ENCODE measurements at places on chromosomes 3 and 15.

DNA sequence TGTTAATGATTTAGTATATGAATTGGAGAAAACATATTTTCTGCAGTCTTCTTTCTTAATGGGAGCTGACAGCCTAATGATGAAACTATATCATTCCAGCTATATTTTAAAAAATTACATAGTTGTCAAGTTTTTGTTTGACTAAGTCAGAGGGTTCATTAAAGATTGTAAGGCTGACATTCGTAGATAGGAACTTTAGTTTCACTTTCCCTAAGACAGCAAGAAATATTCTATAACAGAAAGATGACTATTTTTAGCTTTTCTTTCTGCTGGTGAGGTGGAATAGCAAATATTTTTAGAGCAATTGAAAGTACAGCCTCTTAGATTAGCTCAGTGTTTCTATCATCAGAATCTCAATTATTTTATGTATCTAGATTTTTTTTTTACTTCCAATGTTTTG is 60.2 kb downstream of the PIAS1 start:
- no peak for DNase-seq

DNA sequence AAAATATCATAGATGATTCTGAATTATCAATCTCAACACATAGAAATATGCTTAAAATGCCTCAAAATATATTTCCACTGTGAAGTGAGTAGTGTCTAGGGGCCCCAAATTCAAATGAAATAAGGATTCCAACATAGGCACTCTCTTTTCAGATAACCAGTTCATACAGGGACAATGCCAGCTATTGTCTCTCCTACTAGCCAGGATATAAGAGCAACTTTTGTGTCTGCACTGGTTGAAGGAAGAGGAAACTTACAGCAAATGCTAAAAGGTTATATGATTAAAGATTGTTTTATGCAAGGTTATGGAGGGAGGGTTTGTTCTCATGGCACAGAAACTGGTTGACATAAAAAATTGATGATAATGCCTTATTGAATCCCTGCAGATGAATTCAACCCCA is 579.4 kb upstream of the ALCAM start:
- DNase-seq: no peak

DNA sequence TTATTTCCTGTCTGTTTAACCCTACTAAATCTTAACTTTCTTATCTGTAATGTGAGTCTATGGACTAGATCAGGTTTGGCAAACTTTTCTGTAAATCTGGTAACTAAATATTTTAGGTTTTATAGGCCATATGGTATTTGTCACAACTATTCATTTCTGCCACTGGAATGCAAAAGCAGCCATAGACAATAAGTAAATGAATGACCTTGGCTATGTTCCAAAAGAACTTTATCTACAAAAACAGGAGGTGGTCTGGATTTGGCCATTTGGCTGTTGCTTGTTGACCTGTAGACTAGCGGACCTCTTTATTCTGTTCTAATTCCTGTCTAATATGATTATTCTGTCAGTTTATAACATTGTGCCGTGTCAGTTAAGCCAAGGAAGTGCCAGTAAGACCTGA is 314.2 kb downstream of the LPP start:
- DNase-seq: no peak

DNA sequence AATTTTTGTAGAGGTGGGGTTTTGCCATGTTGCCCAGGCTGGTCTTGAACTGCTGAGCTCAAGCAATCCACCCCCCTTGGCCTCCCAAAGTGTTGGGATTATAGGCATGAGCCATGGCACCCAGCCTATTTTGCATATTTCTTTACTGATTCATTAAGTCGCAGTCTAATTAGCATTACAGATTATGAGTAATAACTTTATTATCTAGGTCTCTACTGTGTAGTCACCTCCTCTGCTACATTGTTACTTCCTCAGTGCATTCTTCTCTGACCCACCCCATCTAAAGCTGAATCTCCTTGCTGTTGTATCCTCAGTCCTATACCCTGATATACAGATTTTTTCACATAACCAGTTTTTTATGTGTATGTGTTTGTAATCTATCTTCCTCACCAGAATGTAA is 61.7 kb downstream of the TFDP2 start:
- DNase-seq: no peak

DNA sequence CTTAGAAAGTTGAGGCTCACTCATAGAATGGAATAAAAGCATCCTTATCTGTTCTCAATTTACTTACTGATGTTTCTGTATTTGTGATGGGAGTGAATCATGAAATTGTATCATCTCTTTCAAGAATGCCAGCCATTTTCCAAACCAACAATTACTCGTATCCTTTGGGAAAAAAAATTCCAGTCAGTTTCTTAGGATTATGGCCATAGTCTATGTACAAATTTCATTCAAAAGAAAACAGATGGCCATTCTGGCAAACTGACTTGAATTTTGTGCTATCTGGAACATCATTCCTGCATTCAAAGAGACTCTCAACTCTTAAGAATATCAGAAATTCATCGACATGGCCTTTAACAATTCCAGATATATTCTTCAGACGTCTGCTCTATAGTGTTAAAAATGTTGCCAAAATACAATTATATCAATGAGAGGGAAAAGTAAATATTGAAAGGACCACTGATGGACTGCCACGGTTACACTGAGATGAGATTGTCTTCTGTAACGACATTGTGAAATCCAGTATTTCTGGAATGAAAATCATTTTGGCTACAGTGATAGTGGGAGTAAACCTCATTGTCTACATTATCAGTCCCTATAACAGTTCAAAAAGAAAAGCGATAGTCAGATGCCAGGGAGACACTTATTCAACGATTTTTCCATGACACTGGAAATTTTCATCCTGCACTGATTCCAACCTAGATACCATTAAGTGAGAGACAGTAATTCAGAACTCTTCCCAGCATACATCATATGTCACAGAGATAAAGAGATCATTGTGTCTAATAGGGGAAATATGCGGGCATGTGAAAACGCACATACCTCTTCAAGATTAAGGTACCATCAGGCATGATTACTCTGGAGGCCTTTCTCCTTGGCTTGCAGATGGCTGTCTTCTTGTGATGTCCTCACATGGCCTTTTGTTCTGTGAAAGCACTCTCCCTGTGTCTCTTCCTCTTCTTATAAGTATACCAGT is 953.8 kb upstream of the ALCAM start:
- no peak for DNase-seq

DNA sequence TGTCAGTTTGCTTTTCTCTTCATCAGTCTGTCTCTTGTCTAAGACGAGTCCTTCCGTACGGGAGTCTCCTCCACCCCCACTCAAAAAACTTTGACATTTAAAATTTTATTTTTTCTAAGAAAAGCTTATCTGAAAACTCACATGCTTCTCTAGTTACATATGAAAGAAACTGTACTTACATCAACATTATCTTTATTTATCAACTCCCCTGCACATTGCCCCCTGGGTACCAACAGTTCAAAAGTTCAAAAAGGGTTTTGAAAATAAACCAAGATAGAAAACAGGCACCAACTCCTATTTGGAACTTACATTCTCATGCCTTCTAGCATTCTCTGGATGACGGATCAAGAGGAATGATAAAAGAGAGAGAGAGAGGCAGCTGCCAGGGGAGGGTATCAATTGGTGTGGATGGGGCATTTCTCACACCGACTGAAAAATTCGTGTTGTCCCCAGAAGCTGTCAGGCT is 182.5 kb downstream of the FOXP1 start:
- DNase-seq: no peak

- no peak for DNase-seq
Measured at GRCh38 chr15:81504170-81504905, 130.3 kb upstream of the TMC3 start.

GRCh38 chr3:12955651-12956315 is 114.4 kb upstream of the RPL32 start:
- DNase-seq: no peak

DNA sequence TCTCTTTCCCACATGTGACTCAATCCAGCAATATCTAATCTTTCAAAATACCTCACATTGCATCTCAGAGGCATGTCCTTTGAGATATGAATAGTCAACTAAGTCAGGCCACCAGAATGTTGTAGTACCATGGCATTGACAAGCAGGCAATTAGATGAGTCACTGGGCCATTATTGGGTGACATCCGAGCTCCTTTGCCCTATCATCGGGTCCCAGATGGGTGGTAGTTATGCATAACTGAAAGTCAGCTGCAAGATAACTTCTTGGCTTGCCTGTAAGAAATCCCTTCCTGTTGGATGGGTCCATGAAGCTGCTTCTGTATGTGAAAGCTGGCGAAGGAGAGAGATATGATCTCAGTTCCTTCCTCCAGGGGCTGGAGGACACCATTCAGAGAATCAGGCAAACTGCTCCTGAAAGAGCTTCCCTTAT is 32.8 kb downstream of the ARRDC4 start:
- DNase-seq: no peak

- DNase-seq: no peak
Measured at GRCh38 chr3:72189339-72189738, 404.4 kb upstream of the PROK2 start.

DNA sequence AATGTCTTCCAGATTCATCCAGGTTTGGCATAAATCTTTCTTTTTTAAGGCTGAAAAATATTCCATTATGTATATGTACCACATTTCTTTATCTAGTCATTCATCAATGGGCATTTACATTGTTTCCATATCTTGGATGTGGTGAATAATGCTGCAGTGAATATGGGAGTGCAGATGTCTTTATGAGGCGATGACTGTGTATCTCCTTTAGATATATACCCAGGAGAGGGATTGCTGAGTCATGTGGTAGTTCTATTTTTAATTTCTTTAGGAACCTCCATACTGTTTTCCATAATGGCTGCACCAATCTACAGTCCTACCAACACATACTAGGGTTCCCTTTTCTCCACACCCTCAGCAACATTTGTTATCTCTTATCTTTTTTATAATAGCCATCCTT is 96.3 kb downstream of the LRRC28 start:
- no peak for DNase-seq

- DNase-seq: no peak
Measured at GRCh38 chr15:85579957-85580694, 199.7 kb downstream of the AKAP13 start.

DNA sequence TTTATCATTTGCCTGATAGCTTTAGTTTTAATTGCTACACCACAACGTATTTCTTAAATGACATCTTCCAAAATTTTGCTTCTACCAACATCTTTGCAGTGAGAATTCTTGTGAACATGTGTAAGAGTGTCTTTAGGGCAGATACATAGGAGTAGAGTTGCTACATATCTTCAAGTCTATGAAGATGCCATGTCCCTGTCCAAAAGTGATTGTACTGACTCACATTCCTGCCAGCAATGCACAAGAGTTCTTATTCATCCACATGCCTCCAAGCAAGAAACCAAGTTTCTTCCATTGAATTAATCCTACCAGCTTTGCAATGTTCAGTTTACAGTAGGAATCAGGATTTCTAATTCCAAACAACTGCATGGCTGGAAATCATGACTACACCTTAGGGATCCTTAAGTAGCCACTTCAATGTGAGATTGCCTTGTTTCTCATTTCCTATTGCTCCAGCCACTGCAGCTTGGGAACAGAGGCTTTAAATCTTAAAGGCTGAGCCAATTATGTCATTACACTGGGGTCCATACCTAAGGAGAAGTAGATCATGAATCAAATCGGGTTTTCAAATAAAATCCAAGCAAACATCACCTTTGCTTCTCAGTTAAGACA is 44.5 kb downstream of the BCL2L10 start:
- DNase-seq: no peak

- DNase-seq: no peak
Measured at GRCh38 chr3:57019057-57019456, 41.4 kb upstream of the SPATA12 start.

DNA sequence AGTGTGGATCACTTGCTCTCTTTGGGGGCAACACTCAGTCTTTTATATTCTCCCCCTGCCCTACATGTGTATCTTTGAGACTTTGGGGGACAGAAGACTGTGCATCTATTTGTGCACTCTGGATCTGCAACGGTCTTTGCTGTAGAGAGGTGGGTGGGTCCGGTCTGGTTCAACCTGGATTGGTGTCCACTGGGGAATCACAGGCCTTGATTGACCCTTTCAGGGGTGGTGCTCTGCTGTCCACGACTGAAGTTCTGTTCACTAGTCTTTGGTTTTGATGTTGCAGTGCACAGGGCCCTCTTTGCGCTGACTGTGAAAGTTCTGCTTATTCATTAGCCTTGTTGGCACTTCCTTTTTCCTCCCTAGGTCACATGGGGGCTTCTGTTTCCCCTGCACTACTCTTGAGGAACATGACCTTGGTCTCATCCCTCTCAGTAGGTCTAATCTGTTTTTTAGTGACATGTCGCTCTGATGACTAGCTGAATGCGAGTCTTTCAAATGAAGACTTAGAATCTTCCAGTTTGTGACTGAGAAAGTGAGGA is 284.2 kb downstream of the SV2B start:
- DNase-seq: no peak

GRCh38 chr3:126558336-126559071 is at the start of gene C3orf22:
Gene C3orf22, minus strand, starts transcription at chr3:126558932. Its CDS starts 5,542 bp downstream, at chr3:126553390.
- no peak for DNase-seq

DNA sequence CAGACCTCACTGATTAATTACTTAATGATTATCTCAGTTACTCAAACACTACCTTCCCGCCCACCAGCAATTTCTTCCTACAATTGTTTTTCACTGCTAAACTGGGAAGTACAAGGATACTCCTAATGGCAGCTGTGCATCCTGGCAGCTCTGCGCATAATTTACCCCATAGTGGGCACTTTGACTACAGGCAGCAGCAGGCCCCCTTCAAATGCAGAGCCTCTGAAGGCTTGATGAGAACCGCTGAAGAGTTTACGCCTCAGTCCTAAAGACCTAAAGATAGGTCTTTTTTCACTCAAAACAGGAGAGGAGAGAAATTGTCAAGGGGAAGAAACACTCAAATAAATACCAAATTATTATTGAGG is 10.7 kb downstream of the CCDC32 start:
- DNase-seq: no peak

- DNase-seq: no peak
Measured at GRCh38 chr15:48565560-48566482, 79.7 kb downstream of the FBN1 start.

DNA sequence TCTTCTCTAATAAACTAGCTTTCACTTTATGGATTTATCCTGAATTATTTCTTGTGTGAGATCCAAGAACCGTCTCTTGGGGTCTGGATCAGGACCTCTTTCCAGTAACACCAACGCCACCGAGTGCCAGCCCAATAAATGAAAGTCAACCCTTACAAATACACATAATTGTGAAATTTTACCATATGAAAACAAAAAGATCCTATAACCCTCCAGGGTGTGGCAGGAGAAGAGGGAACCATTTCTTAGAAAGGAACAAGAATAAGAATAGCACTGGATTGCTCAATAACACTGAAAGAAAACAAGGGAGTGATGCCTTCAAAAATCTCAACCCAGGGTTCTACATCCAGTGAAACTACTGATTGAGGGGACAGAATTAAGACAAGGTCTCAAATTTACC is 51.6 kb upstream of the ACKR4 start:
- DNase-seq: no peak

- DNase-seq: no peak
Measured at GRCh38 chr3:35254917-35255316, 384.4 kb upstream of the ARPP21 start.
